BJ (cell line): ENCODE measurements at places on chromosomes 13 and 19.

DNA sequence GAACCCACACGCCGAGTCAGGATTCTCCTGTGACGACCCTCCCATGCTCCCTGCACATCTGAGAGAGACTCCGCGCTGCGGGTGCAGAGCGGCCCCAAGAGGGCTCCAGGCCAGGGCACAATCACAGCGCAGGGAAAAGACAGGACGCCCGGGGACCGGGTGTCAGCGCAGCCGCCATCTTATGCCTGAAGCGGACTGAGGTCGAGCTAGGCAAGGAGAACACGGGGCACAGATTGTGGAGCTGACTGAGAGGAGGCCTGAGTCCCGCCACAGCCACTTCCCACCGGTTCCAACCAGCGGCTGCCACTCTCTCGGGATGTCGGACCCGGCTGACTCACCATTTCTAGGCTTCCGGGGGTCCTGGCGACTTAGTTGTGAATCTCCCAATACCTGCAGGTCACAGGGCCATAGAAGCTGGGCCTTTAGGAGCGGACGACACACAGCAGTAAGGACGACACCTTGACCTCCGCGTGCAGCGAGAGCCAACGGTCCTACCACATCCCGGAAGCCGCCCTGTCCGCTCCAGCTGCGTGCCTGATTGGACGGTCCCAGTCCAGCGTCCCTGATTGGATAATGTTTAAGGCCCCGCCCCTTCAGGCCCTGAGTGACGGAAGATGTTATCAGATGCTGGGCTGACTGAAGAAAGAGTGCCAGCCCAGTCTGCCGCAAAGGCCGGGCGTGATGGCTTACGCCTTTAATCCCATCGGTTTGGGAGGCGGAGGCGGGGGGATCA lies at the start of gene ZNF728:
Gene ZNF728, minus strand, starts transcription at position 487 of the 733 bp plus-strand sequence. Its CDS starts 146 bp downstream, at position 341.
- DNase-seq, result no peak

DNA sequence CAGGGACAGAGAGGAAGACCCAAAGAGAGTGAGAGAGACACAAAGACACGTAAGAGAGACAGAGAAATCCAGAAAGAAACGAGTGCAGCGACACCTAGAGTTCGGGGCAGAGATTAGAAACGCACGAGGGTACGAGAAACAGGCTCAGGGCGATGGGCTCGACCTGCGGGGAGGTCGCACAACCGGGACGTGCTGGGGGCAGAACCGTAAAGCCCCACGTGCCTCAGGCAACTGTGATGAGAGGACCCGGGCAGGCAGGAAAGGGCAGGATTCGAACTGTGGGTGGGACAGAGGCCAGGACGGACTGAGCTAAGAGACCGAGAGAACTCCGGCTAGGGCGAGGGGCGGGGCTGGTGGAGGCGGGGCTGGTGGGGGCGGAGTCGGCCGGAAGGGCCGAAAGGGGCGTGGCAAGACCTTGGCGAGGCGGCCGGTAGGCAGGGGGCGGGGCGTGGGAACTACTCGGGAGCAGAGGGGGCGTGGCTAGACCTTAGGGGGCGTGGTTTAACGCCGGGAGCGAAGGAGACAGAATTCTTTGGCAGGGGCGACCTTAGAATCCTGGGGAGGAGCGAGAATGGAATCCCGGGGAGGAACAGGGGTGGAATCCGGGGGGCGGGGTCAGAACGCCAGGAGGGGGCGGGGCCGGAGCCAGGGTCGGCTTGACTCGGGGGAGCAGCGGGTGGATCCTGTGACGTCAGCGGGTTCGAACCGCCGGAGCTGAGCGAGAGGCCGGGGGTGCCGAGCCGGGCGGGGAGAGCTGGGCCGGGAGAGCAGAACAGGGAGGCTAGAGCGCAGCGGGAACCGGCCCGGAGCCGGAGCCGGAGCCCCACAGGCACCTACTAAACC lies at the start of gene NECTIN2:
Gene NECTIN2, plus strand, starts transcription at position 686 of the 843 bp plus-strand sequence. CDS start 229 bp downstream, outside the sequence.
- DNase-seq, result peak; percentile 81

DNA sequence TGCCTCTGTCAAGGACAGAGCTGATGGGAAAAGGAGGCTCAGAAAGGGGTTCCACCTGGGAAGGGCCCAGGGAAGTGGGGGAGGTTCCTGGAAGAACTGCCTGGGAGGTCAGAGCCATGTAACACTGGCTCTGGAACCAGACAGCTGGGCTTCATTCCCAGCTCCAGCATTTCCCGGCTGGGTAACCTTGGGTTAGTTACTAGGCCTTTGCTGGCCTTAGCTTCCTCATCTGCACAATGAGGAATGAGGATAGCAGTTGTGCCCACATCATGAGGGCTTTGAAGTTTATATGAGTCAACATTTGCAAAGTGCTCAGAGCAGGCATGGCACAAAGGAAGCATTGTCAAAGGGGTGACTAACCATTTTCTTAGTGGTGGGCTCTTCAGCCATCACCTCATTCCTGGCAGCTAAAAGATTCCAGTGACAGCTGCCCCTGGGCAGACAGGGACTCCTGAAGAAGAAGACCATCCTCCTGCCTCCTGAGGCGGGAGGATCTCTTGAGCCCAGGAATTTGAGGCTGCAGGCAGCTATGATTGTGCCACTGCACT lies 1.7 kb upstream of the DNAJB1 start:
- DNase-seq, result no peak

GRCh38 chr13:40475617-40476016 lies 190.8 kb downstream of the FOXO1 start:
- DNase-seq, result no peak

GRCh38 chr13:40306817-40307216 lies 359.6 kb downstream of the FOXO1 start:
- no peak for DNase-seq

GRCh38 chr13:102846261-102847015 lies 606 bp downstream of the ERCC5 start:
- no peak for DNase-seq

- no peak for DNase-seq
These were observed 618.7 kb downstream of the DIAPH3 start for GRCh38 chr13:59545007-59545406.

GRCh38 chr19:36128392-36128736 lies 11.5 kb upstream of the CAPNS1 start:
- DNase-seq, result no peak

- no peak for DNase-seq
These were observed 17.8 kb downstream of the RASL11A start for GRCh38 chr13:27288392-27288791.

- no peak for DNase-seq
These were observed 4.2 kb downstream of the ZNF506 start for GRCh38 chr19:19817357-19817756.

DNA sequence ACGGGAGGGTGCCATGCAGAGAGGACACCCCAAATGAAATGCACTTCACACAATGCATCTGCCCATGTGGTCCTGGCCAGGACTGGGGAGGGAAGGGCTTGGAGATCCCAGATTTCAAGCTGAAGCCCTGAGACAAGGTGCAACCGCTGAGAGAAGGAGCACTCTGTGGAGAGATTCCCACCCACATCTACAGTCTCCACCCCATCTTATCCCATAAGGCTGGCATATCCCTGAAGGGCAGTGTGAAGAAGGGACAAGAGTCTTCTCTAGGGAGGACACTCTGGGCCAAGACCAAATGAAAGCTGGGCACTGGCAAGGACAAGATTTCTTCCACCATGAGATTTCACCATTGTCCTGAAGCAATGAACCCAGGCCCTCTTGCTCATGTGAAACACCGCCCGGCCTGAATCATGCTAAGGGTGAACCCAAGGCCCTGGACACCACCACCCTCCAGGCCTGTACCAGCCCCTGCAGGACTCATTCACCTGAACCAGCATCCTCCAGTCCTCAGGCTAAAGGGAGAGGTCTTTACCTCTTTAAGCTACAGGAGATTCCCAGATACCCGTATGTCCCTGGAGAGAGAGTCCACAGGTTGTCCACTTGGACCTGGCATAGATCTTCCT lies 20.5 kb downstream of the CEACAM4 start:
- no peak for DNase-seq

- no peak for DNase-seq
These were observed at the start of gene NOVA2 for GRCh38 chr19:45973553-45974338. Gene NOVA2 (minus strand): TSS chr19:45973865. CDS start chr19:45973351, 514 bp downstream.

DNA sequence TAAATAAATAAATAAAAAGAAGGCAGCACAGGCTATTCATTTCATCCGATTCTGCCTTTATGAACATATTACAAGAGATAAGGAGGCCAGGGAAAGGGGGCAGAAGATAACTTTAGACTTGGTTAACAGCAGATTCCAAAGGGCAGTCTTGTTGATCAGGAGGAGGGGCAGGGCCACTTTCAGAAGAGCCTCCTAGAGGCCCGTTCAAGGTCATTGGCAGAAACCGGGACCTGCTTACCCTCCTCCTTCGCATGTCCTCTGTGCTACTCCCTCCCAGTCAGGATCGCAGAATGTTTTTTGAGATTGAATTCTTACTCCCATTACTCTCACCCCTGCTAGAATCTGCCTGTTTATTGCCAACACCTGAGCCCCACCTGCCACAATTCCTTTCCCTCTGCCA lies 217.0 kb upstream of the IPO5 start:
- no peak for DNase-seq

GRCh38 chr13:76383676-76384461 lies 502.3 kb downstream of the KCTD12 start:
- peak; percentile 82 for DNase-seq

DNA sequence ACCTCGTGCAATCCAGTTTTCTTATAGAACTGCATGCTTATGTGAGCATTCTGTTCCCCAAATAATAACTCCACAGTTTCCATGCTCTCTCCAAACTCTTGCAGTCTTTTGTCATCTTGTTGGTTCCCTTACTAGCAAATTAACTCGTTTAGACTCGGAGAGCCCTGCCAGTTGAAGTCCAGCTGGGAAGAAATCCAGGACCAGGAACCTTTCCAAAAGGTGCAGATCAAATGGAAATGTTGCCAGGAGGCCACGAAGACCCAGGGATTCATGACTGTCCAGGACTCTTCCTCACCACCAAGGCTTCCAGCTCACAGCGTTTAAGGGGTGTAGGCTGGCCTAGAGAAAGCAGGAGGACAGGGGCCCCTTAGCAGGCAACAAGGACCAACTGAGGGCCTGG lies 2.1 kb upstream of the TDRD12 start:
- DNase-seq, result no peak

DNA sequence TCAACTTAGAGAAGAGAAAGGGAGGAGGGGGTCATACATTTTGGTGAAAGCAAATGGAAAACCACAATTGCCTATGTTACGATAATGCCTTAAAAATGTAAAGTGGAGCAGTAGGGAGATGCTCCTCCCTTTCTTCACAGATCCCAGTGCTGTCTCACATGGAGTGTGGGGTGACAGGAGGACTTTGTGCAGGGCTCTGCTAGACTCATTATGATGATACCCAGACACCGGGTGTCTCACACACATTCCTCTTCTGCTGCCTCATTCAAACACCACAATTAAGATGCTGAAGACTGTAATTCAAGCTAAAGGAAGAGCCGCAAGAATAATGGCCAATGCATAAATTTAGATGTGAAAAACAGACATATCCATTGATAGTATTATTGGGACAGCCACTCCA lies 150.6 kb downstream of the LHFPL6 start:
- no peak for DNase-seq

GRCh38 chr13:89315287-89315686 lies 1644.1 kb downstream of the SLITRK5 start:
- no peak for DNase-seq

DNA sequence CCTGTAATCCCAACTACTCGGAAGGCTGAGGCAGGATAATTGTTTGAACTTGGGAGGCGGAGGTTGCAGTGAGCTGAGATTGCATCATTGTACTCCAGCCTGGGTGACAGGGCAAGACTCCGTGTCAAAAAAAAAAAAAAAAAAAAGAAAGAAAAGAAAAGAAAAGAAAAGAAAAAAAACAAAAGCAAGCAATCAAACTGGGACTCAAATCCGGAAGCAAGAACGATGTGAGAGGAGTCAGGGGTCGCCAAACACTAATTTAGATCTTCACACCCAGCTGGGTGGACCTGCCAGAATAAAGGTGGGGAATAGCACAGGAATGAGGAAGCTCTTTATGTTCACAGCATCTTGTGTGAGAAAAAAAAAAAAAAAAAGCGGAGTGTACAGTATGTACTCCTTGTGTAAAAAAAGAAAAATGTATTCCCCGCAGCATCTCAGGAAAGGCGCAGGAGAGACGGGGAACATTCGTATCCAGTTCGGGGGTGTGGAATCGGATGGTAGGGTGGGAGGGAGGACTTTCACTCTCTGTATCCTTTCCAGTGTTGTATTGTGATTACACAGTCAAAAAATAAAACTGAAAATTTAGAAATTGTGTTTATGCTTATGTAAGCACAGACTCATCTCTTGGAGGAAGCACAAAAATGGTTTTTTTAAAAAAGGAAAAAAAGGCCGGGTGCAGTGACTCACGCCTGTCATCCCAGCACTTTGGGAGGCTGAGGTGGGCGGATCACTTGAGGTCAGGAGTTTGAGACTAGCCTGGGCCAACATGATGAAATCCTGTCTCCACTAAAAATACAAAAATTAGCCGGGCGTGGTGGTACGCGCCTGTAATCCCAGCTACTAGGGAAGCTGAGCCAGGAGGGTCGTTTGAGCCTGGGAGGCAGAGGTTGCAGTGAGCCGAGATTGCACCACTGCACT lies 7.6 kb downstream of the DNAJB1 start:
- peak; percentile 58 for DNase-seq

- DNase-seq, result peak; percentile 74
These were observed 4.5 kb upstream of the EPSTI1 start for GRCh38 chr13:42996584-42996983.

- peak; percentile 39 for DNase-seq
These were observed 291.9 kb upstream of the HTR2A start for GRCh38 chr13:47188802-47189201.
